ENCODE measurements at places on chromosomes 5 and 9. TPM values are rescaled to one million over a fixed set of nuclear protein-coding genes. Genes with fewer than 3 reads are reported as not detected.

PCDHA8 gene
- under 0.01 TPM for total RNA-seq

GOLGA2 gene
- total RNA-seq, result 73.5 TPM

SLC36A2 gene
- not detected for total RNA-seq

LRRTM2 gene
- total RNA-seq, result 0.43 TPM

FOXE1 gene
- not detected for total RNA-seq

ORM2 gene
- total RNA-seq, result not detected

TLX3 gene
- not detected for total RNA-seq

BTNL9 gene
- total RNA-seq, result not detected

VLDLR gene
- total RNA-seq, result 5.1 TPM

IRX4 gene
- not detected for total RNA-seq

SLC6A3 gene
- not detected for total RNA-seq

BTNL3 gene
- total RNA-seq, result not detected

SELENOP gene
- 0.66 TPM for total RNA-seq

EDIL3 gene
- total RNA-seq, result 5.3 TPM

PCDHB15 gene
- 0.14 TPM for total RNA-seq

CTSV gene
- 1.2 TPM for total RNA-seq

CAMK2A gene
- total RNA-seq, result not detected

OR1Q1 gene
- total RNA-seq, result not detected

ROPN1L gene
- total RNA-seq, result 0.53 TPM

FXN gene
- total RNA-seq, result 11.5 TPM

APC gene
- 77.8 TPM for total RNA-seq

TTC23L gene
- not detected for total RNA-seq

CFAP77 gene
- not detected for total RNA-seq

RNF183 gene
- total RNA-seq, result not detected

SCGB3A2 gene
- total RNA-seq, result not detected

KIF24 gene
- 7.3 TPM for total RNA-seq

OTULIN gene
- total RNA-seq, result 36.8 TPM

SLC23A1 gene
- not detected for total RNA-seq

CACNA1B gene
- 0.14 TPM for total RNA-seq

BAG1 gene
- total RNA-seq, result 58.1 TPM

C9 gene
- total RNA-seq, result 0.13 TPM

SMIM27 gene
- 2.6 TPM for total RNA-seq

NDFIP1 gene
- 90.6 TPM for total RNA-seq

EXD3 gene
- 9.3 TPM for total RNA-seq

ZNF879 gene
- total RNA-seq, result 3.6 TPM

ZNF483 gene
- 2.9 TPM for total RNA-seq

Data from thoracic aorta endothelial cell (primary cell).